T-helper 9 cell (primary cell): ENCODE measurements at places on chromosomes 5 and 9.
A peak's percentile ranks its signal among the peaks of the same experiment; 100 is the strongest.

GRCh38 chr5:1666812-1667588 lies 132.6 kb downstream of the MRPL36 start:
- peak; percentile 29 for DNase-seq

DNA sequence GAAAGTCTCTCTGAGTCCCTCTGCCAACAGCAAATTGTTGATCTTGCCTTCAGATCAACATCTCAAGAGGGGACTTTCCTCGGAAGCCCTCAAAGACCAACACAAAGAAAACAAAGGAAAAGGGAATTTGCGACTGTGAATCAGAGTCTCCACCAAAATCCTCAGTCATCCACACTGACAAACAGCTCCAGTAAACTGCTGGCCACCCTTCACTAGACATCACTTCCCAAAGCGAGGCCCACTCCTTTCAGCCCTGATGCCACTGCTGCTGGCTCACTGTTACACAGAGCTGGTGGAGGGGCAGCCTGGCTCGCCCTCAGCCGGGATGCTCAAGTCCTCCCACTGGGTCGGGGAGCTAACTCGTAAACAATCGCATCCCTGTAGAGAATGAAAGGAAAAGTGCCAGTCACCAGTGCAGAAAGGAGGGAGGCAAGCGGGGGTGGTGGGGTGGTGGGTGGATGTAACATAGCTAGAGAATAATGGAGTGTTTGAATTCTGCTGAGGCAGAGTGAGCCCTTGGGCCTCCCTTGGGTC lies 1.3 kb downstream of the FGF1 start:
- no peak for DNase-seq

DNA sequence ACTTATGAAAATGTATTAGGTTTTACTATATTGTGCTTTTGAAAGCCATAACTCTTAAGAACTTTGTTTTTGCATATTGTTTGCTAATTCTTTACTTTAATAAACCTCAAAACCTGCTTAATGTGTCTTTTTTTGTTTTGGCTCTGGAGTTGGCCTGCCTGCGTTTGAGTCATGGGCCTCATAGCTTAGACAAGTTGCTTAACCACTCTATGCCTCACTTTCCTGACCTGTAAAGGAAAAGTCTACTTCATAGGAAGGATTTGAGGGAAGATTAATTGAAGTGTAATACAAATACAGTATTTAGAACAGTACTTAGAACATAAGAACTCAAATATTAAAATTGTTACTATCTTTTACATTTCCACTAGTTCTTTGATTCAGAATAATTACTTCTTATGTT lies 10.3 kb downstream of the SMIM32 start:
- no peak for DNase-seq

GRCh38 chr5:138054847-138055558 lies 22.1 kb upstream of the FAM13B start:
- DNase-seq: no peak

DNA sequence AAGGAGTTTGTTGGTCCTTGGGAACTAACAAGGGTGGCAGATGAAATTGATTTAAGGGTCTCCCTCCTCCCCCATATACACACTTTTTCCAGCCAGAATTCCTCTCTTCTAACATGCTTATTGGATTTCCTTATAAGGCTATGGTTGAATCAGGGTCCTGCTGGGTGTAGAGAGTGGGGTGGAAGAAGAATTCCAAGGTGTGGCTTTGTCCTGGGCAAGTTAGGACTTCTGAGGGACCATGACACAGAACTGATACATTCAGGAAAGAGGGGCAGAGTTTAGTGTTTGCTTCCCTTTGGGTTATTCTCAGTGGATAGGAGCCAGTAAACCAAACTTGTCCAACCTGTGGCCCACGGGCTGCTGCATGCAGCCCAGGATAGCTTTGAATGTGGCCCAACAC lies 116.5 kb downstream of the SNX18 start:
- no peak for DNase-seq

- DNase-seq: peak; percentile 83
Observed at GRCh38 chr5:68433923-68434879, 218.6 kb downstream of the PIK3R1 start.

DNA sequence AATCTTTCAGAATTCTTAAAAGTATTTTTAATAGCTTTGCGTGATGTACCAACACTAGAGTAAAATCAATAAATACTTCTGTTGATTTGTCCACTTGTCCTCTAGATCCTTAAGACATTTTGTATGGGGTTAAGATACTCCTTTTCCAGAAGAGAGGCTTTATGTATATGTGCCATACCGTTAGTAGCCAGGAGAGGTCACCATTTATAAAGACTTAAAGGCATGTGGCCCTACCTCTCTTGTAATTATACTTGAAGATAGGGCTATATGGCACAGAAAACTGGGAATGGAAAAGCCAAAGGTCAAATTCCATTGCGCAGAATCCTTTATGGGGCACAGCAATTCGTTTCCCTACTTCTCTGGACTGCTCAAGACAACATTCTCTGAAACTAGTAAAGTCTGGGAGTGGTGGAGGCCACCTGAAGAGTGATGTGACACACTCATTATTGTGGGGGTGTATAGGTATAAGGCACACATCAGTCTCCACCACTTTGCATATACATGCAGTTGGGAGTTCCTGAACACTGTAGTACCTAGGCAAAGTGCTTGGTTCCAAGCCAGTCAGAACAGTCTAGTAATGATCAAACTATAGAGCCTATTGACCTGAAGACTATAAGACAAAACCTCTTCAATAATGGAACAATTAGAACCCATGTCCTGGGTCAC lies 140.1 kb upstream of the FBXL17 start:
- peak; percentile 1 for DNase-seq

GRCh38 chr5:145939540-145940065 lies 3.2 kb downstream of the SH3RF2 start:
- no peak for DNase-seq

DNA sequence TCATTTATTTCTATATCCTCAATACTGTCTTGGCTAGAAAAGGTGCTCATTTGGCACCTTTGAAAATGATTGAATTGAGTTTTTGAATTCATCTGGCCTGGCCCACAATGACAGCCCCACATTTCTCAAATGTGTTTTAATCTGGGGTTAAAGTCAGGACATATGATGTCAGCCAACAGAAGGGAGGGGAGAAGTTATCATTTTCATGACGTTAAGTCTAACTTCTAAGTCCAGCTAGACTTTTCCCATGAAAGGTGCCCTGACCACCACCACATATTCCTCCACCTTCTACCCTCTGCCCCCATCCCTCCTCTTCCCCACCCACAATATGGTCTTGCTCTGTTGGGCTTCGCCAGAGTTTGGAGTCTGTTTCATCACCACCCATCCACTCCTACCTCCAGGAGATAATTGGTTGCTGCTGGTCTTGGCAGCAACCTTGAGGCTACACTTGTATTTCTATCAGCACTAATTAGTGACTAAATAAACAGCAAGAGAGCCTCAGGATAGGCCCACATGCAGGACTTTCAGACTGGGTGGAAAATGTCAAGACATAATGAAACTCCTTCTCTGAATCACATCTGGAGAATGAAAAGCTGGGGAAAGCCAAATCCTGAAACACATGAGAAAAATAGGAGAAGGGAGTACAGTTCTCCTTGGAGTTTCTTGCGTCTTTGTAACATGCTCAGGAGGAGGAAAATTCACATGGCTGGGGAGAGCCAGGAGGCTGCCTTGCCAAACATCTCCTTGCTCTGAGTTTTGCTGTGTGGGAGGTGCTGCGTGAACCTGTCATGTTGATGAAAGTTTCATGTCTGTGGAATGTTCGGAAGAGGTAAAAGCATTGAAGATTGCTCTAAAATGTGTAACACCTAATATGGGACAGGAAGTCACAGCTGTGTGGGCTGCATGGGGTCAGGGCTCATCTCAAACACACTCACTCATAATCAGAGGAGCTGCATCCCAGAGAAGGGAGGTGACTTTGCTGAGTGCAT lies 544.7 kb upstream of the KLF4 start:
- no peak for DNase-seq

- no peak for DNase-seq
Observed at GRCh38 chr5:174312270-174312617, 266.7 kb downstream of the NSG2 start.

- no peak for DNase-seq
Observed at GRCh38 chr5:77946381-77947040, 170.4 kb upstream of the TBCA start.

DNA sequence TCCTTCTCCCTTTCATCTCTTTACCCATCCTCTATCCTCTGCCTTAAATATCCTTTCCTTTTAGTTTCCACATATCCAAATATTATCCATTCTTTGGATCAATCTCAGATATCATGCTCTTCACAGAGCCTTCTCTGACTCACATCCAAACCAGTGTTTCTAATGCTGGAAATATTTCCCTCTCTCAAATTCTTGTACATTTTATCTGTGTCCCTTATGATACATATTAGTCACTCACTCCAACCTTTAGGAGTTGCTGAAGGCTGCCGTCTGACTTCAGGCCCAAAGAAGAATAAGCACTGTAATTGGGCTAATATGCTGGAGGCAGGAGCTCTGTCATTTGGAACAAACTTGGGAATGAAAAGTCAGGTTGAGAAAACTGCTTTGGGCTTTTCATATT lies 156.4 kb upstream of the RUSC2 start:
- no peak for DNase-seq

DNA sequence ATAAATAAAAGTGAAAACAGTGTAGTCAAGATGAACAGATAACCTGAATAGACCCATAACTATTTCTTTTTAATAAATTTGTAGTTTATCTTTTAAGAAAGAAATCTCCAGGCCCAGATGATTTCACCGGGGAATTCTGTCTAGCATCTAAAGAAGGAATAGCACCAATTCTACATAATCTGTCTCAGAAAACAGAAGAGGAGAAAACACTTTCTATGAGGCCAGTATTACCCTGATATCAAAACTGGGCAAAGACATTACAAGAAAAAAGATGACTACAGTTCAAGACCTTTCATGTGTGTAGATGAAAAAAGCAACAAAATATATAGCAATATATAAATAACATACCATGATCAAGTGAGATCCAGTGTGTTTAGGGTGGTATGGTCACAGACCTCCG lies 31.4 kb downstream of the TTC23L start:
- no peak for DNase-seq

DNA sequence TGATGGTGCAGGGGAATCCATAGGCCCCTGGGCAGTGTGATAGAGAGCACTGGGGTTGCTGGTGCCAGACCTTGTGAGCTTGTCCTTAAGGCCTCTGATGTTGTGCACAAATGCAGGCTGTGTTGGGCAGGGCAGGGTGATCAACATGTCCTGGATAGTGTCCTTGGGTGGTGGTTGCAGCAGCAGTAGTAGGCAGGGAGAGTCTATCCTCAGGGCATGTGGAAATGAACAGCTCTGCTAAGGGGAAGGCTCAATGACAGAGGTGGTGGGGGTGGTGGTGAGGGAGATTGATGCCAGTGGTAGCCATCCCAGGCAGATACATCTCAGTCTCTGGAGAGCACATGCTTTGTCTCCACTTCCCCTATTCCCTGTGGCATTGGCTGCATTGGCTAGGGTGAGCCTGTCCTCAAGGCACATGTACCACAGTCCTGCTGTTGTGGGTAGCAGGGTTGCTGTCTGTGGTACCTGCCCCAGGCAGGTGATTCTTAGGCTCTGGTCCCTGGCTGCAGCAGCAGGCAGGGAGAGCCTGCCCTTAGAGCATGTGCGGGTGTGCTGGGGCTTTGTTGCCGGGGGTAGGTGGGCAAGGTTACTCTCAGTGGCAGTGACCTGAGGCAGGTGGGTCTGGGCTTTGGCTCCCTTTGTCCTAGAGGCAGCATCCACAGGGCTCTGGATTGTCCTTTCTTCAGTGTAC lies 111.1 kb downstream of the WDR70 start:
- DNase-seq: no peak

DNA sequence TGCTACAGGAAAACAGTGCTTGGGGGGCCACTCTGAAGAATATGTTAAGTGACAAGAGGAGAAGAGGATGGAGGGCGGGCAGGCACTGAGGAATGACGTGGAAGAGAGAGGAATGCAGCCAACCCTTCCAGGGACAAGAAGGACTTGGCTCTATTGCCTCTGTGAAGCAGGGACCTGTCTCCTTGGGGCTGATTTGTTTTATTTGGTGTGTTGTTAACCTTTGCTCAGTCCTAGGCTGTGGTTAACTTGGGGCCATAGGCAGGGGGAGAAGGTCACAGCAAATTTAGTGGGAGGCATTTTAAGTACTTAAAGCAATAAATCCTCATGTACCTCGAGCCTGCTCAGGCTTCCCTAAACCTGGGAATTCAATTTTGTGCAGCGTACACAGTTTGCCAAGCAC lies 39.9 kb downstream of the KIF4B start:
- DNase-seq: no peak

DNA sequence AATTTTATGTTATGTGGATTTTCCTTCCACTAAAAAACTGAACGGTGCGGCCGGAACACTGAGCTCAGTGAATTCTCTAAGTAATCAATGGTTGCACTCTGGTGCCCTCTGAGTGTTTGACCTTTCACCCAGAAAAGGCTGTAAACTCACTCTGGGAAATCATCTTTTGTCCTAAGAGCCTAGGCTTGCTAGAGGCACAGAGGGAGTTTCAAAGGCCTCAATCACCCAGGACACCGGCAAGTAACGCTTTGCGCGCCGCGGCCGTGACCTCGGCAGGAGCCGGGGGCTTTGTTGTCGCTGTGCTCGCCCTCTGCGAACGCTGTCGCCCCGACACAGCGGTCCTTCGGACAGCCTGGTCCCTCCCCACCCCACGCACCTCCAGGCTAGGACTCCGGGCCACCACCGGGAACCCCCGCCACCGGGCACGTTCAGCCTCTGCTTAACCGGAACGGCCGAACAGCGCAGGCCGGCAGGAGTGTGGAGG lies 703 bp downstream of the ISCA1 start:
- no peak for DNase-seq

DNA sequence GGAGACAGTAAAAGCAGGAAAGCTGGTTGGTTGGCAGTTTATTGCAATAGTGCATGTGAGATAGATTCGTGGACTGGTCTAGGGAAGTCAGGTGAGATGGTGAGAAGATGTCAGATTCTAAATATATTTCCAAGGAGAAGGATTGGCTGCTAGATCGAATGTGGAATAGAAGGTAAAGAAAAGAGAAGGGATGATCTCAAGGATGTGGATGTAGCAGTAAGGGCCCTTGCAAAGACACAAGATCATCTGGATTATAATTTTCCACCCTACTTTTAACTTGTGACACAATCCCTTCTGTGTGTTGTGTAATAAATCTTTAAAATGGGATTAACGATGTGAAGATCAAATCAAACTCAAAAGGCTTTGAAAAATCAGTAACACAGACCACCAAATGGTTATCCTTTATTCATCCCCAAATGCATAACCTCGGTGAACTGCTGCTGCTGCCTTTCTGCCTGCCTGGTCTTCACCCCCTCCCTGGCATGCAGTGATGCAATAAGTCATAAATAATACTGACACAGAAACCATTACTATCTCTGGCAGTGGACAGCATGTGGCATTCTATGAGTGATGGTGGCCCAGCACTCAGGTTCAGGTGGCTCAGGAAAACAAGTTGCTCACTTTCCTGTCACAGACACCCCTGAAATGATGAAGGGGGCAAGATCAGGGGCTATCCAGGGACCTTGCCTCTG lies 178.4 kb downstream of the FAM114A2 start:
- no peak for DNase-seq

DNA sequence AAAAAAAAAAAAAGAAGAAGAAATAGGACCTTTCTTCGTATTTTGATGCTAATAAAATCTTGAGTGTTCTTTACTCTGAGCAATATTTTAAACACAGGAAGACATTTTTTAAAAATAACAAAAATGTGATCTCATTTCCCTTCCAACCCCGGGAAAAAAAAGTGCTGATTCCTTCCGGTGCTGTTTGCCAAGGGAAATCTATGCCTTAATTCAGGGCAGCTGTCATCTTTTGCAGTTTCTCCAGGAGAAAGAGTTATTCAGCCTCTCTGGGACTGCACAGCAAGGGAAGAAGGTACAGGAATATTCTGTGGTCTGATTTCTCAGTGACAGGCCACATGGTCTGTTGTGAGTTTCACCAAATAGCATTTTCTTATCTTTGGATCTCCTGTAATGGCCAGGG lies 291.9 kb upstream of the IRX1 start:
- DNase-seq: no peak
